T-cell (primary cell): ENCODE measurements at places on chromosomes 12 and 14. TPM values are rescaled to one million over a fixed set of nuclear protein-coding genes. Genes with fewer than 3 reads are reported as not detected.

- DNase-seq, result no peak
- H3K27ac ChIP-seq, result no peak overlapping the region
- H3K4me1 ChIP-seq, result peaks cover 11% of the 10 kb centered on the region
- H3K27me3 ChIP-seq, result no peaks in the 10 kb centered on the region
- no peak overlapping the region for H3K4me3 ChIP-seq
Measured at GRCh38 chr14:50523271-50524041, 8.9 kb downstream of the MAP4K5 start.

- H3K4me3 ChIP-seq, result no peak overlapping the region
- DNase-seq, result no peak
- H3K36me3 ChIP-seq, result no peaks in the 10 kb centered on the region
Measured at GRCh38 chr12:95700316-95700785, 90.2 kb downstream of the NTN4 start.

Gene ERG28
- total RNA-seq, result 14.4 TPM

DNA sequence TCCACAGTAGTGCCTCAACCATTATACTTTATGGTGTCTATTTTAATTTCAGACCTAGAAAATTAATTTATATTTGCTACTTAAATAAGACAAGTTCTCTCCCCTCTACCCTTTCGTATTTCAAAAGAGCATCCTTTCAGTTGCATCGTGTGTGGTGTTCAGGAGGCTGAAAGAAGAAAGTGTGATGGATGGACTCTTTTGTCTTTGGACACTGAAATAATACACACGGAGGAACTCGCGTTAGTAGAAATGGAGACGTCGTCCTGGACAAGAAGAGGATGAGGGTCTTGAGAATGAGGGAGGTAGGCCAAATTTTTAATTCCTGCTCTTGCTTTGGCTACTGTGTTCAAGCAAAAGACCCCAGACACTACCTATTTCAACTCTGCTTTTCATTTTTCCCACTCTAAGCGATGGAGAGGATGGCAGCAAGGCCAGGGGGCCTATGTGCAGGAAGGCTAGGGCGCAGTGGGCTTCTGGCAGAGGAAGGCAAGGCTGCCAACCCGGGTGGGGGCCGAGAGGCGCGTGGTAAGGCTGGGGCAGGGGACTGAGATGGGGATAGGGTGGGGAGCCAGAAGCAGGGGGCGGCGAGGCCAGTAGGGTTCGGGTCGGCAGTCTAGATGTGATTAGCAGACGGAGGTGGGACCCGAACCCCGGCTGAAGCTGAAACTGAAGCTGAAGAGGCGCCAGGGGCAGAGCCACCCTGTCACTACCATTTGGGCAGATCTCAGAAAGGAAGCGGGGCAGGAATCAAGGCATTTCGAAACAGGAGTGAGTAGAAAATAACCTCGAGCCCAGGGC, 722 bp downstream of the TMED8 start:
- peaks cover 8% of the 10 kb centered on the region for H3K4me1 ChIP-seq
- H3K27ac ChIP-seq, result peak overlapping the region; percentile 45
- no peaks in the 10 kb centered on the region for H3K27me3 ChIP-seq
- DNase-seq, result peak; percentile 26
- H3K36me3 ChIP-seq, result no peaks in the 10 kb centered on the region
- H3K4me3 ChIP-seq, result peak overlapping the region; percentile 98

DNA sequence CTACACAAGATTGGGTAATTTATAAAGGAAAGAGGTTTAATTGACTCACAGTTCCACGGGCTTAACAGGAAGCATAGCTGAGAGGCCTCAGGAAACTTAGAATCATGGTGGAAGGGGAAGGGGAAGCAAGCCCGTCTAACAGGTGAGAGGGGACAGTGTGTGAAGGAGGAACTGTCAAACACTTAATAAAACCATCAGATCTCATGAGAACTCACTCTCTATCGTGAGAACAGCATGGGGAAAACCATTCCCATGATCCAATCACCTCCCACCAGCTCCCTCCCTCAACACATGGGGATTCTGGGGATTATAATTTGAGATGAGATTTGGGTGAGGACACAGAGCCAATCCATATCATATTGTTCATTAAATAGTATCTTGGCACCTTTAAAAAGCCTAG, 56.1 kb downstream of the EPS8 start:
- no peak for DNase-seq
- no peaks in the 10 kb centered on the region for H3K27me3 ChIP-seq
- no peak overlapping the region for H3K27ac ChIP-seq

- H3K27me3 ChIP-seq, result no peaks in the 10 kb centered on the region
- peaks cover 2% of the 10 kb centered on the region for H3K4me1 ChIP-seq
- no peak overlapping the region for H3K4me3 ChIP-seq
Measured at GRCh38 chr12:115370650-115371049, 686.7 kb upstream of the TBX3 start.

Gene SDR39U1
- total RNA-seq, result 79.6 TPM

GRCh38 chr14:37047226-37047625, 125.2 kb downstream of the SLC25A21 start:
- no peaks in the 10 kb centered on the region for H3K36me3 ChIP-seq
- H3K4me1 ChIP-seq, result no peaks in the 10 kb centered on the region
- no peak for DNase-seq
- H3K27me3 ChIP-seq, result no peaks in the 10 kb centered on the region
- no peak overlapping the region for H3K4me3 ChIP-seq
- H3K27ac ChIP-seq, result no peak overlapping the region

Gene HSPB8
- total RNA-seq, result not detected

DNA sequence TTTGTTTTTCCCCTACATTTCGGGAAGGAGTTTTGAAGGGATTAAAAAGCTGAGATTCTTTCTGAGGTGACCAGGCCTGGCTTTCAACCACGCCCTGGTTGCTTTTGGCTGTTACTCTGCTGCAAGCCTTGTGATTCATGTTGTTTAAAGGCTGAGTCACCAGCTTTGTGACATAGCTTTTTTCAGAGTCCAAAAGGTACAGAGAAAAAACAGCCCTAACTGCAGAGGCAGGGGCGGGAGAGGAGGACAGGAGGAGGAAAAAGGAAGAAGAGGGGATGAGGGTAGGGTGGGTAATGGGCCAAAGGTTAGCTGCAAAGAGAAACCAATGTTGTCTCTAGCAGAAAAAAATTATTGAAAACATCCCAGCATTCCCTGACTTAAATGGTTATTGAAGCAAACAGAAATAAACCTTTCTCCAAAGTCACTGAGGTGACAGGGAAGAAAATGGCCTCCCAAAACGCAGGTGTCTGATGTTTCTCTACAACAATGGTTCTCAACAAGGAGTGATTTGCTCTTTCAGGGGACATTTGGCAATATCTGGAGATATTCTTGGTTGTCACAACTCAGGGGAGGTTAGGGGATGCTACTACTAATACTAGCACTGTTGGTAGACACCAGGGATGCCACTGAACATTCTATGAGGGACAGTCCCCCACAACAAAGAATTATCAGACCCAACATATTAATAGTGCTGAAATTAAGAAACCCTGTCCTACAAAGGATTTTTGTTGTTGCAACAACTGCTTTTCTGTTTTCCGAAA, 2.1 kb upstream of the UBC start:
- DNase-seq, result no peak
- H3K36me3 ChIP-seq, result no peaks in the 10 kb centered on the region
- peaks cover 76% of the 10 kb centered on the region for H3K4me1 ChIP-seq
- H3K4me3 ChIP-seq, result peak overlapping the region; percentile 10
- H3K27me3 ChIP-seq, result no peaks in the 10 kb centered on the region

GRCh38 chr12:64635356-64635998, 25.2 kb downstream of the RASSF3 start:
- H3K36me3 ChIP-seq, result no peaks in the 10 kb centered on the region
- no peak overlapping the region for H3K27ac ChIP-seq
- no peak for DNase-seq
- no peak overlapping the region for H3K4me3 ChIP-seq
- H3K4me1 ChIP-seq, result peaks cover 71% of the 10 kb centered on the region

DNA sequence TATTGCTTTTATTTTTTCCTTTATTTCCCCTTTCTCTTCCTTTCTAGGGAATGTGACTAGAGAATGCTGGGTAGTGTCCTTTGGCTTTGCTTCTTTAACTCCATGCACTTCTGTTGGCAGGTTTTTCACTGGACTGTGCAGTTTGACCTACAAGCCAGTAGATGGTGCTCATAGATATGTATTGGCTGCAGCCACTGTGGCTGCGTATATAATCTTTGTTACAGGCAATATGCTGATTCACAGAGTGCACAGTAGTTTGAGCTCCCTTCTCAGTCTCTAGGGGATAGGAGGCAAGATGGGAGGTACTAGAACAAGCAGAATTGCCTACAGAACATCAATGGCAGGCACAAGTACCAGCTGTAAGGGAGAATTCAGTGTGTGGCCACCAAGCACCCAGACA, 503.5 kb downstream of the LRFN5 start:
- DNase-seq, result no peak
- H3K27me3 ChIP-seq, result no peaks in the 10 kb centered on the region
- no peaks in the 10 kb centered on the region for H3K36me3 ChIP-seq

- no peaks in the 10 kb centered on the region for H3K4me1 ChIP-seq
- DNase-seq, result no peak
- no peak overlapping the region for H3K27ac ChIP-seq
Measured at GRCh38 chr12:2168808-2169207, 116.0 kb downstream of the CACNA1C start.

Gene INSM2
- not detected for total RNA-seq

DNA sequence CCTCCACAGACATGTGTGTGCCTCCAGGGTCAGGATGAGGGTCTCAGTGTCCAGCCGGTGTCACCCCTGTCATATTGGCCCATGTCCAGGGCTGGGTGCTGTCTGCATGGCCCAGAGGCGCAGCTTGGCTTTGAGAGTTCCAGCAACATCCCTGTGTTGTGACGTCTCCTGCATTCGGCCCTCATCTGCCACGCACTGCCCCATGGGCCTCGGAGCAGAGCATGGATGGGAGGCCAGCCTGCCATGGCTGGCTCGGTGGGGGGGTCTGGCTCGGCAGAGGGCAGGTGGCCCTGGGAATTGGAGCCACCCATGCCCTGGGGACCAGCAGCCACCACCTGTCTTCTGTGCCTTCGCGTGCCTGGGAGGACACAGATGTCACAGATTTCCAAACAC, 10.8 kb upstream of the TEX22 start:
- no peak for DNase-seq
- H3K27me3 ChIP-seq, result no peaks in the 10 kb centered on the region
- H3K36me3 ChIP-seq, result peaks cover 32% of the 10 kb centered on the region
- H3K4me3 ChIP-seq, result no peak overlapping the region

DNA sequence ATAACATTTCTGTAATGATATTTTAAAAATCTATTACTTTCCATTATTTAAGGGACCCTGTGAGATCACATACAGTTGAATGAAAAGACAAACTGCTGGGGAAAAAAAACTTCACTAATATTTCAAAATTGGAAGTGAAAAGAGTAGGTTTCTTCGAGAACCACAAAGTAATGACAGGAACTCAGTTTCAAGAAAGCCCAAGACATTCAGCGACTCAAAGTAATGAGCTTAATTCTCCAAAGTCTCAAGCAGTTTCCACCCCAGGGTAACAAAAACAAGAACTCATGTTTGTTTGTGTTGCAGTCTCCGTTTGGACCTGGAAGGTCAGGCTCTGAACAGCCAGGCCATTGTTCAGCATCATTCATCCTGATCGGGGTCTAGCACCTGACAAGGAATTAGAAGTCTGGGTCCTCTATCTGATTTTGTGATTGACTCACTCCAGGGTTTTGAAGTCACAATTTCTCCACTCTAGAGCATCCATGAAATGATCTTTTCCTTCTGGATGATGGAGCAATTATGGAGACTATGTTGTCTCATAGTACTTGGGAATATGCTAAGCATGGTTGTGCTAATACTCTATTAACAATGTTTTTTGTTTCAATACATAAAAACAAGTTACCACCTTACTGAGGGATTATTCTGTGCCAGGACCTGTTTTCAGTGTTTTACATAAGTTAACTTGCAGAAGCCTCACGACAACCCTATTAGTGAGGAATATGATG, 126.9 kb downstream of the SLC25A21 start:
- H3K36me3 ChIP-seq, result no peaks in the 10 kb centered on the region
- H3K27ac ChIP-seq, result no peak overlapping the region
- no peaks in the 10 kb centered on the region for H3K27me3 ChIP-seq
- H3K4me3 ChIP-seq, result no peak overlapping the region
- no peak for DNase-seq
